ENCODE measurements at places on chromosomes 7 and 10.

DNA sequence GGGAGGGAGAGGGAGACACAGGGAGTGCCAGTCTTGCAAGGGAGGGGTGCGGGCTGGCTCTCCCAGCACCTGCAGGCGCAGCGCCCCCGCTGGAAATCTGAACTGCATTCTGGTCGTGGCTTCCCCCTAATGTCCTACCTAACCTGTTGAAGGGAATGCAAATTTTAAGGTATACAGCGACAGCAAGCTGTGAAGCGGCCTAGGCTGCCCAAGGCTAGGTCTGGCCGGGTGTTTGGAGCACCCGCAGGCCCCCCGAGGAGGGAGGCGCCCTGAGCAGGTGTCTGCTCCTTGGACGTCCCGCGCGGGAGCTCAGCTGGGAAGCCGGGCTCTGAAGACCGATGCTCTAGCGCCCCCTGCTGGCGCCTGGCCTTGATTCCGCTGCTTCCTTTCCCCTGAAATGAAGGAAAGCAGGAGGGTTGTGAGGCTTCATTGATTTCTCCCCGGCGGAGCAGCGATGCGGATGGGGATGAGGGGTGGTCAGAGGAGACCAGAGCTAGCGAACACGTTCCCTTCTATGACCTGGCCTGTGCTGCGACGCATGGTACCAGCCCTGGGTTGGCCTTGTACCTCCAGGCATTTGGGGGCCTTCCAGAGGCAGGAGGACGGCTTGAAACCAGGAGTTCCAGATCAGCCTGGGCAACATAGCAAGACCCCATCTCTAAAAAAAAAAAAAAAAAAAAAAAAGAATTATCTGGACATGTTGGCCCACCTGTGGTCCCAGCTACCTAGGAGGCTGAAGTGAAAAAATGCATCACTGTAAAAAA lies 601.3 kb downstream of the GALNT17 start:
- DNase-seq: peak; percentile 60

DNA sequence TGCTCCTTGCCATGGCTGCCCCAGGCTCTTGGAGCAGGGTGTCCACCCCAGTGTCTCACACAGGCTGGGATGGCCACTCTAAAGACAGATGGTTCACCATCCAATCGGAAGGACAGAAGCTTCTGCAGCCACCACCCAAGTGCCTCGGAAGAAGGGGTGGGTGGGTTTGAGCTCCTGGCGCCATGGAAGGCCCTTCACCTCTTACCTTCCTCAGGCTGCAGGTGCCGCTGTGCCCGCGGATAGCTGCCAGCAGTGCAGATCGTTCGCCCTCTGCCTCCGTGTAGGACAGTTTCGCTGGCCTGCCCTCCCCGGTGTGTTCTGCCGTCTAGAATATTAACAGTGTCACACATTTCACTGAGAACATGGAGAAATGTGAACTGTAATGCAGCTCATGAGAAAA lies 243.6 kb upstream of the GRB10 start:
- no peak for DNase-seq

DNA sequence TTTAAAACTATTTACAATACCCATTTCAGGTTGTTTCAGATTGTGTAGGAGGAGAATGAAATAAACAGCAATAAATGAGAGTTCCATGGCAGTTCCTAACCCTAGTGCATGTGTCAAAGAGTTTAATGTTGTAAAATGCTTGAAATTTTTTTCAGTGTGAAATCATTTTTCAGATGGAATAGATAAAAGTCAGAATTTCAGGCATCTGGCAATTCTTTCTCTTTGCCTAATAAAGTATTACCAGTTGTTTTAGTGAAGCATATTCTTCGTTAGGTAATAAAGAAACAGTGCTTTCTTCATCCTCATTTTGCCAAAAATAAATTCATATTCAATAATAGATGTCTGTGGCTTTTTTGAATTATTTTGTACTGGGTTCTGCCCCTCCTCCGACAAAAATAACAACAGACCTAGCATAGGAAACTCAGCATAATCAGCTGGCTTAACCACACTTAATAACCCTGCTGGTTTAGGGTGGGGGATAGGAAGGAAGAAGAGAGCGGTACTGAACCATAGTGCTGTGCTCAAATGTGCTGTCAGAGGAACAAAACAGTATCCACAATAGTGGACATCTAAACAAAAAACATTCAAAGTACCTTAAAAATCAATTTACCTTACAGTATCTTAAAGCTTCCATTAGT lies 39.1 kb downstream of the MINDY3 start:
- DNase-seq: no peak

- DNase-seq: no peak
Observed at GRCh38 chr10:101226491-101227428, 2.5 kb downstream of the LBX1 start.

- no peak for DNase-seq
Observed at GRCh38 chr7:115033917-115034459, 112.1 kb downstream of the MDFIC start.

DNA sequence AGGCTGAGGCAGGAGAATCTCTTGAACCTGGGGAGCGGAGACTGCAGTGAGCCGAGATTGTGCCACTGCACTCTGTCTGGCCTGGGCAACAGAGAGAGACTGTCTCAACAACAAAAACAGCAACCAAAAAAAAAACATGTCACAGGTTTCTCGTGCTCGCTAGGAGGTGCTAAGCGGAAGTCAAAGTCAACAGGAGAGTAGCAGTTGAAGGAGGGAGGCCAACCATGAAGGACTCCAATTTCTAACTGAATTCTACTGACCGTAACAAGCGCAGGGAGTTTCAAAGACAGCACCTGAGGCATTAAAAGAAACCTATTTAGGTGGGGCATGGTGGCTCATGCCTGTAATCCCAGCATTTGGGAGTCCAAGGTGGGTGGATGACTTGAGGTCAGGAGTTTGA lies 19.4 kb downstream of the KIN start:
- no peak for DNase-seq
